ENCODE measurements at places on chromosomes 5 and 9. TPM values are rescaled to one million over a fixed set of nuclear protein-coding genes. Genes with fewer than 3 reads are reported as not detected.

N4BP3 gene
- total RNA-seq, result 3.3 TPM

SPATA31D4 gene
- not detected for total RNA-seq

SLC6A7 gene
- not detected for total RNA-seq

LCN10 gene
- total RNA-seq, result 1.1 TPM

MED7 gene
- total RNA-seq, result 13.2 TPM

PRRX2 gene
- 3.4 TPM for total RNA-seq

DNA sequence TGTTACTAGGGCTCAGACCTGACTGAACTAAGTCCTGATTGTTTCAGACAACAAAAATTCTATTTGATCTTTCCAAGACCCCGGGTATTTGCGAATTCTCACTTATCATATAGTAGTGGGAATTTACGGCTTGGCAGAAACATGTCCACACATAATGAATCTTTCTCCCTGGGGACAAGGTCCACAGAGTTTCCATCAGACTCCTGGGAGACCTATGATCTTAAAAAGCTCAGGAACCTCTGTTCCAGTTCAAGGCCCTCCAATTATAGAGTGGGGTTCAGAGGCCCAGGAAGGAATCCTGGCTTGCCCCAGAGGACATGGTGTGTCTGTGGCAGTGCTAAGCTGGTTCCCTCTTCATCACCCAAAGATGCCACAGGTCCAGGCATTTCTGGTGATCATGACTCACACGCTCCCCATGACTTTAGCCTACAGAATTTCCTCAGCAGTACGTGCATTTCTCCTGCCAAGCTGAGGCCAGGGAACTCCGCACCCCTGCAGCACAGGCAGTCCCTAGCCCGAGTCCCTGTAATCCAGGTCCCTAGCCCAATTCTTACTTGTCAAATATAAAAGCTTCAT, 12.6 kb downstream of the RAPGEF1 start:
- H3K4me3 ChIP-seq, result peak overlapping the region; percentile 77
- DNase-seq, result no peak
- no peaks in the 10 kb centered on the region for H3K27me3 ChIP-seq
- peaks cover 73% of the 10 kb centered on the region for H3K4me1 ChIP-seq

GRCh38 chr9:68627594-68627993, 77.4 kb upstream of the PIP5K1B start:
- H3K27ac ChIP-seq, result no peak overlapping the region
- no peaks in the 10 kb centered on the region for H3K4me1 ChIP-seq
- DNase-seq, result no peak
- no peaks in the 10 kb centered on the region for H3K27me3 ChIP-seq
- no peak overlapping the region for H3K4me3 ChIP-seq

- H3K4me3 ChIP-seq, result no peak overlapping the region
- DNase-seq, result no peak
- no peaks in the 10 kb centered on the region for H3K36me3 ChIP-seq
These were observed 59.8 kb downstream of the MARCHF3 start for GRCh38 chr5:126970517-126971017.

- H3K4me1 ChIP-seq, result peaks cover 54% of the 10 kb centered on the region
- DNase-seq, result no peak
- peaks cover 58% of the 10 kb centered on the region for H3K36me3 ChIP-seq
- peak overlapping the region; percentile 62 for H3K27ac ChIP-seq
These were observed 24.2 kb downstream of the TNFAIP8 start for GRCh38 chr5:119379942-119380547.

DNA sequence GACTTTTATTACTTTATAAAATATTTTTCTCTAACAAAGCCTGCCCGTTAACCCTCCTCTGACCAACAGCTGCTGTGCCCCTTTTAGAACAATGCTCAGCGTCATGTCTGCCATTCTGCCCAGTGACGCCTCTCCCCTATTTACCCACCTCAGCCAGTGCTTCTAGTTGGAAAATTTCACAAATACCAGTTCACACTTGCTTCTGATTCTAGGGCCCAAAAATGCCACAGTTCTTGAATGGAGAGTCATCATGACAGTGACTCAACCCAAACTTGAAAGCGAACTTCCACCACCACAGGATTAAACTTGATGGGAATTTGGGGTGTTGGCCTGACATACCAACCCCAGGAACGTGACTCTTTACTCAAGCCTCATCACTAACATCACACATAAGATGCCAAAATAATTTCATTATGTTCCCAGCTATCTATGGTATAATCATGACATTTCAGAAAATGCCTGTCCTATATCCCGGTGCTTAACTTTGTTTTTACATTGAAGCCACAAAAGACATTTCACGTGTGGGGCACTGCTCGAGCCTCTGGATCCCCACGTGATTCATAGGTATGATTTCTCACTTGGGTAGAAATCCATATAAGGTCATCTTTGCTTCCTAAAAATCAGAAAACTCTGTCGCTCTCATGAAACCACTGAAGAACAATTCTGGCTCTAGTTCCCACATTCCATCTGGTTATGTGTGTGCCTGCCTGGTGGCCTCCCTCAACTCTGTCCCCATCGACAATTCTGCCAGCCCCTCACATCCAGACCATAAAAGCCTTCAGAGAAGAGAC, 220.9 kb downstream of the ACTL7B start:
- no peaks in the 10 kb centered on the region for H3K4me1 ChIP-seq
- H3K27ac ChIP-seq, result no peak overlapping the region
- no peaks in the 10 kb centered on the region for H3K27me3 ChIP-seq
- DNase-seq, result no peak
- no peaks in the 10 kb centered on the region for H3K36me3 ChIP-seq
- no peak overlapping the region for H3K4me3 ChIP-seq

GRCh38 chr9:37082214-37082765, 38.1 kb upstream of the ZCCHC7 start:
- peaks cover 27% of the 10 kb centered on the region for H3K4me1 ChIP-seq
- no peak overlapping the region for H3K4me3 ChIP-seq
- peaks cover 32% of the 10 kb centered on the region for H3K36me3 ChIP-seq

- H3K4me3 ChIP-seq, result no peak overlapping the region
- H3K27me3 ChIP-seq, result no peaks in the 10 kb centered on the region
- no peaks in the 10 kb centered on the region for H3K4me1 ChIP-seq
- H3K27ac ChIP-seq, result no peak overlapping the region
- no peak for DNase-seq
These were observed 193.1 kb downstream of the SLC12A2 start for GRCh38 chr5:128276537-128277216.

DNA sequence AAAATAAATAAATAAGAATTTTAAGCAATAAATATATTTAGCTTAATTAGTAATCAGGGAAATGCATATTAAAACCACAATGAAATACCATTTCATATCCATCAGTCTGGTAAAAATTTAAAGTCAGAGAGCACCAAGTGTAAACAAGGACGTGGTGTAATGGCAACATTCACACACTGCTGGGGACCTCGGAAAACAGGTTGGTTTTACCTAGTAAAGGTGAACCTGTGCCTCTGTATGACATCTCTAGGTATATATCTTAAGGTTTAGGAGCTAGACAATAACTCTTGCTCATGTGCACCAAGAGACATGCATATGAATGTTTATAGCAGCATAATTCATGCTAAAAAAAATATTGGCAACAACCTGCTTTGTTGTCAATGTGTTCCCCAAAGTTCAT, 29.7 kb downstream of the FNBP1 start:
- peaks cover 53% of the 10 kb centered on the region for H3K4me1 ChIP-seq
- no peak overlapping the region for H3K4me3 ChIP-seq
- H3K27ac ChIP-seq, result peak overlapping the region; percentile 37
- peaks cover 66% of the 10 kb centered on the region for H3K36me3 ChIP-seq
- no peak for DNase-seq
- H3K27me3 ChIP-seq, result no peaks in the 10 kb centered on the region

GRCh38 chr9:117825609-117826347, 121.6 kb downstream of the TLR4 start:
- peak overlapping the region; percentile 16 for H3K4me3 ChIP-seq
- peaks cover 22% of the 10 kb centered on the region for H3K4me1 ChIP-seq
- H3K27me3 ChIP-seq, result peaks cover 48% of the 10 kb centered on the region
- DNase-seq, result peak; percentile 88
- no peaks in the 10 kb centered on the region for H3K36me3 ChIP-seq

GRCh38 chr9:76082057-76082456, 191.6 kb downstream of the PCSK5 start:
- no peak overlapping the region for H3K27ac ChIP-seq
- no peaks in the 10 kb centered on the region for H3K4me1 ChIP-seq
- DNase-seq, result no peak

DNA sequence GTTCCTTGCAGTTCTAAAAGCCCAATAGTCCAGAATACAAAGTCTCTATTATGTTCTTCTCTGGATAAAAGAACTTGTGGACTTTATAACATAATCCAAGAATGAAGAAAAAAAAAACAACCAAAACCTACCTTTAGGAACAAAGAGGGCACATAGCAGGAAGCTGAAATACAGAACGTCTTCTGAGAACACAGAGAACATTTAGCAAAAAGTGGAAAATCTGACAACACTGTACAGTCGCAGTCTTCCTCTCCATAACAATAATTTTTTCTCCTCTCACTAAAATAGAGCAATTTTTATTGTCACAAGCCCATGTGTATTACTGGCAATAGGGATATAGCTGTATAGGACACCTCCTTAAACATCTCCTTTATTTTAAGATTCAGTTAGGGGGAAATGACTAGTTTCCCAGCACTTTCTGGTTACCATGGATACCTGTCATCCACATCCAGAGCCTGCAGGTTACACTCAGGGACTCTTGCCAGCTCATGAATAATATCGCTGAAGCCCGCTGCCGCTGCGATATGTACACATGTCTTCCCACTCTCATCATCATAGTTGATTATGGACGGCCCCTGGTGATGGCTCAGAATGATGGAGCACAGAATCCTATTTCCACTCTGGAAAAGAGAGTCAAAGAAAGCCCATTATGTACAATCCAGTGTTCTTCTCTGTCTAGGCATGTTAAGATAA, 106.5 kb downstream of the ANKRD55 start:
- peaks cover 47% of the 10 kb centered on the region for H3K4me1 ChIP-seq
- no peak for DNase-seq
- H3K36me3 ChIP-seq, result peaks cover 26% of the 10 kb centered on the region

DNA sequence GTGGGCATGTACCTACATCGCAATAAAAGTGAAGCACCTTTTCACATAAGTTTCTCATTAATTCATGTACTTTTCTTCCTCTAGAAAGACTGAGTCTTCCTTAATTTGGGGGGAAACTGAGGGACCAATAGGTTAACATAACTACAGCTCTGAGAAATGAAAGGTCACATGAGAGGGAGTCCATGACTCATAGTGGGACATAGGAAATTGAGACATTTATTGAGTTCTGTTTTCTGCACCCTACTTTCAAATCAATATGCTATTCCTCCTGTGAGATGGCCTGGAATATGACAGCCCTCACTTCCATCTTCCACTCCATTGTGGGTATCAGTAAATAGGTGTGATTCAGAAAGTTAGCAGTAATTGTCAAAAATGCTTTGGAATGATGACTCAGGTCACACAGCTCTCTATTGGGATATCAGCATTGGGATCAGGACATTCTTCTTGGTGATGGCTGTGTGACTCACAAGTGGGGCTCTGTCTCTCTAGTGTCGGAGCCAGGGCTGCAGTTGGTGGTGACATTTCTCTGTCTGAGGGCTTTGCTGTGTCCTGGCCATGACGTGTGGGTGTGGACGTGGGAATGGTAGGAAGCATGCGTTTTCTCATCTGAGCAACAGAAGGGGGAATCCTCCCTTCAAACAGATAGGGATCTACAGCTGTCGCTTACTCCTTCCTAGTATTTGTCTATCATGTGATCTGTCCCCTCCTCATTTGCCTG, 125.0 kb downstream of the TRIO start:
- no peak for DNase-seq
- H3K4me3 ChIP-seq, result no peak overlapping the region
- peaks cover 6% of the 10 kb centered on the region for H3K4me1 ChIP-seq
- H3K36me3 ChIP-seq, result no peaks in the 10 kb centered on the region
- H3K27me3 ChIP-seq, result peaks cover 20% of the 10 kb centered on the region

DNA sequence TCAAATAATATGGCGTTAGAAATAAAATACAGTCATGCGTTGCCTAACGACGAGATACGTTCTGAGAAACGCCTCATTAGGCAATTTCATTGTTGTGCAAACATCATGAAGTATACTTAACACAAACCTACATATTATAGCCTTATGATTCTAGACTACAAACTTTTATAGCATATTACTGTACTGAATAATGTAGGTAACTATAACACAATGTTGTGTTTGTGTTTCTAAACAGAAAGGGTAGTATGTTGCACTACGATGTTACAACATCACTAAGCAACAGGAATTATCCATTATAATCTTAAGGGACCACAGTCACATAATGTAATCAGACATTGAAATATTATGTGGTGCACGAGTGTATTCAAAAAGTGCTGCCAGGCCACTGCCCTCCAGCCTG, 3.0 kb upstream of the SMC2 start:
- H3K4me1 ChIP-seq, result peaks cover 25% of the 10 kb centered on the region
- H3K27ac ChIP-seq, result no peak overlapping the region

DNA sequence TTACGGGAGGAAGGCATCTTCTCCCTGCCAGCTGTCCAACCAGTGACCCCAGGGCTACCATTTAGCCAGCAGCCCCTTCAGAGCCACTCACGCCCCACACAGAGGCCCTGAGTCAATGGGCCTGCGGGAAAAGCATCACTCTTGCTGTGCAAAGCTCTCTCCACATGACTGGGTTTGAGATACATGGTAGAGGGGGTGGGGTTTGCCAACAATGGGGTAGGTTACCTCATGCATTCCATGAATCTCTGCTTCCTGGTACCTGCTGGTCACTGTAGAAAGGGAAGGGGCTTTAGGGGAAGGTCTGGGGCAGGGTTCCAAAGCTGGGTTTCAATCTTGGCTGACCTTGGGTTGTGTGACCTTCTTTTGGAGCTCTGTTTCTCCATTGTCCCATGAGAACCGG, 22.9 kb upstream of the TTLL11 start:
- no peak overlapping the region for H3K4me3 ChIP-seq
- no peaks in the 10 kb centered on the region for H3K36me3 ChIP-seq
- DNase-seq, result no peak
- peaks cover 2% of the 10 kb centered on the region for H3K27me3 ChIP-seq
- H3K27ac ChIP-seq, result no peak overlapping the region

- H3K36me3 ChIP-seq, result no peaks in the 10 kb centered on the region
- no peak overlapping the region for H3K4me3 ChIP-seq
- H3K27me3 ChIP-seq, result peaks cover 2% of the 10 kb centered on the region
These were observed 31.5 kb upstream of the LVRN start for GRCh38 chr5:115930630-115931337.

GRCh38 chr5:14830210-14831005, 41.2 kb downstream of the ANKH start:
- H3K27me3 ChIP-seq, result no peaks in the 10 kb centered on the region
- no peak overlapping the region for H3K27ac ChIP-seq
- DNase-seq, result no peak
- peaks cover 2% of the 10 kb centered on the region for H3K36me3 ChIP-seq
- no peak overlapping the region for H3K4me3 ChIP-seq

DNA sequence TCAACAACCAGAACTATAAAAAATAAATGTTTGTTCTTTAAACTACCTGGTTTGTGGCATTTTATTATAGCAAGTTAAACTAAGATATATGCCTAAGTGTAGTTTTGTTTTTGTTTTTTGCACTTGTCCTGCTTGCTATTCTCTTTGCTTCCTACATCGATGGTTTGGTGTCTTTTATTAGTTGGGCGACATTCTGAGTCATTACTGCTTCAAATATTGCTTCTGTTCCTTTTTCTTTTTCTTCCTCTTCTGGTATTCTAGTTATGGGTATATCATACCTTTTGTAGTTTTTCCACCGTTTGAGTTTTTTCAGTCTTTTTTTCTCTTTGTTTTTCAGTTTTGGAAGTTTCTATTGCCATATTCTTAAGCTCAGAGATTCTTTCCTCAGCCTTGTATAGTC, 86.9 kb downstream of the MACIR start:
- H3K4me3 ChIP-seq, result no peak overlapping the region
- H3K36me3 ChIP-seq, result no peaks in the 10 kb centered on the region
- peaks cover 6% of the 10 kb centered on the region for H3K4me1 ChIP-seq
- peaks cover 12% of the 10 kb centered on the region for H3K27me3 ChIP-seq

- no peak overlapping the region for H3K4me3 ChIP-seq
- H3K27ac ChIP-seq, result no peak overlapping the region
- no peaks in the 10 kb centered on the region for H3K27me3 ChIP-seq
- H3K36me3 ChIP-seq, result no peaks in the 10 kb centered on the region
These were observed 16.9 kb upstream of the ABCA1 start for GRCh38 chr9:104944871-104945270.

All from activated CD4-positive, alpha-beta T cell treated with anti-CD3 and anti-CD28 coated beads, Interleukin-2, amount 10 ng/mL, durations not matched to agents 24 days and 14 days (primary cell).